DMS79 (cell line): ENCODE measurements at places on chromosomes 5 and 9.

- no peak for DNase-seq
These were observed 111.1 kb upstream of the DAPK1 start for GRCh38 chr9:87386490-87387025.

- no peak for DNase-seq
These were observed 10.9 kb upstream of the ZNF474 start for GRCh38 chr5:122118356-122118948.

DNA sequence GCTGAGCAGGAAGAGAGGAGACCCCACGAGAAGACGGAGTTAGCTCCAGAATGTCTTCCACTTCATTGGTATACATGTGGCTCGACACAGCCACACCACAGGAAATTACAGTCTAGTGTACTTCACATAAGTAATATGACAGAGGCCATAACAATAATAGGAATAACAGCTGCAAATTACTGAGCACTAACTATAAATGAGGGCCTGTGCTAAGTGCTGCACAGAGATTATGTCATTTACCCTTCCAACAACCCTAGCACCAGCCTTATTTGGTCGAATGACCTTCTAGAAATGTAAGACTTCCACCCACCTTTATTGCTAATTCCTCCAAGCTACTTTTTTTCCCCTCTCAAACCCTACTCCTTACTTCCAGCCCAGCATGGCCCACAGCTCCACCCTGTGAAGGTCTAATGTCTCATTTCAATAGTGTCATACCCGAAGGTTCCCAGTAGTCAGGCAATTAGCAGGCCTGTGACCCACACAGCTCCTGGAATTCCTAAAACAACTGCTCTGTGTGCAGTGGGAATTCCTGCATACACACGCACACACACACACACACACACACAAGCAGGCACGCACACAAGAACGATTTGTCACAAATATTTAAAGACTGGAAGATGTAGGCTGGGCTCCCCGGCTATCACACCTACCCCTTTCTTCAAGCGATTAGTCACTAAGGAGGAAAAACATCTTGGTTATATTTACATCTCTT, 134.5 kb downstream of the FRMD3 start:
- no peak for DNase-seq

- no peak for DNase-seq
These were observed 486.7 kb downstream of the RAB3C start for GRCh38 chr5:59069438-59070079.

- DNase-seq: no peak
These were observed 42.2 kb upstream of the MYO10 start for GRCh38 chr5:16978296-16978695.

DNA sequence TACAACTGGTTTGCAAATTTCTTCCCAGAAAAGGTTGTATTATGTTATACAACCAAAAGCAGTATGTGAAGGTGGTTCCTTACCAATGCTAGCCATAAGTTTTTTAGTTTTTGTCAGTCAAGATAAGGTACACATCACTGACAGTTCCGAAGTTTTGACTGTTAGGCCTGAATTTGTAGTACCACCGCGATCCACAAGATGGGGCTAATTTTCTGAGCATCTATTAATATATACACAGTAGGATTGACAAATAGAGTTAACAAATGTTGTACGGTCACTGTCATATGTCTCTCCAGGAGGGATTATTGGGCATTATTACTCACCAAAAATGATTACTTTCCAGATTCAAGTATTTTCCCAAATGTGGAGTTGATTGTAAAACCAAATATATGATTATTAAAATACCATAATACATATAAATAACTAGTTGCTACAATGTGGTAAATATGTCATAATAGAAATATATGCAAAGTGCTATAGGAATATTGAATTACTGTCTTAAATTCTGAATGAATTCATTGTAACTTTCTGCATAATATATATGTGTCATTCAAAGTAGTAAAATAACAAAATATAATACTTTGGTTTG, 28.4 kb upstream of the LRRC19 start:
- no peak for DNase-seq

- no peak for DNase-seq
These were observed 21.3 kb upstream of the KCNIP1 start for GRCh38 chr5:170482511-170482910.

DNA sequence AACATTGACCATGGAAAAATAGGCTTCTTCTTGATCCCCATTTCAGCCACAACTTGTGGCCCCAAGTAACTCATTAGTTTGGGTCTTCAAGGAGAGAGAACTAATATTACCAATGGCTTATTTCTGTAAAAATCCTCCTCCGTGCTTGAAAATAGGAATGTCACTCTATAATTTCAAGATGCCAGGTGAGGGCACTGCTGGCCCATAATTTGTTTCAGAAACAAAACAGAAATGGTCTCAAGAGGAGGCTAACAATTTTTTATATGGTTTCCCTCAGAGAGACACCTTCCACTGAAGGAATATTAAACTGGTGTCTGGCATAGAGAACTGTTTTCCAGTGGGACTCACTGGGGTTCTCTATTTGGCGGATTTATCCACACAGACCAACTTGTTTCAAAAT, 437.0 kb upstream of the TRPC7 start:
- peak; percentile 0 for DNase-seq

DNA sequence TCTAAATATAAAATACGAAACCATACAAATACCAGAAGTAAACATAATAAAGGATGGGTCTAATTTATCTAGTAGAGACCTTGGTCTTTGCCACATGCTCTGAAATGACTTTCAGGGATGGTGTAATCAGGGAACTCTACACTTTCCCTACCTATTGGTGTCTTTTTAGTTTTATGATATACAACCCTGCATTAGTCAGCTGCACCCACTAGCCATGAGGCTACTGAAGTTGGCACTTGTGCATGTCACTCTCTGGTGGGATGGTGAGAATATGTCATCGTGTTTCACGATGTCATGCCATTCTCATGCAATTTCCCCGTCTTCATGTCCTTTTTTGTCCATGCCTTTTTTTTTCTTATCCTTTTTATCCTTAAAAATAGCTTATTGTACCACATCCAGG, 234.9 kb upstream of the ACTBL2 start:
- DNase-seq: no peak

DNA sequence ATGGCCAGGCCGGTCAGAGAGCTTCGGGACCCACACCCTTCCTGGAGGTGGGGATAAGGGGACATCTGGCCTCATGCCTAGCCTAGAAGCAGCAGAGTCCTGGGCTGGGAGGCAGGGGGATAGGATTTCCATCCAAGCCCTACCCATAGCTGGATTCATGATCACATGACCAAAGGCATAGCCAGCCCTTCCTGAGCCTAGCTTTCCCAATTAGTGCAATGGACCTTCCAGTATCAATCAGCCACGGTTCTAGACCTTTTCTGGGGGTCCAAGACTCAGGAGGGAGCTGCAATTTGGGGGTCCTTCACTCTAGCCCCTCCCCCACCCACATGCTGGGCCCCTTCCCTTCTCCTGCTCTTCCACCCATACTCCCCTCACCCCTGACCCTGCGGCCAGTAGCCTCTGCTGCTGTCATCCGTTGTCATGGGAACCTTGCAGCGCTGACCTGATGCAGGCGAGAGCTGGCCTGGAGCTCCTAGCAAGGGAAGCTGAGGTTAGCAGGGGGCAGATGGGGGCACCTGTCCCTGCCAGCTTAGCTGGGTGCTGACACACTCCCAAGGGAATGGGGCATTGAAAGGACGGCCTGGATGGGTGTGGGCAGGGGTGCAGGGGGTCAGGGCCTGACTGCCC, 44.6 kb downstream of the CXXC5 start:
- no peak for DNase-seq

DNA sequence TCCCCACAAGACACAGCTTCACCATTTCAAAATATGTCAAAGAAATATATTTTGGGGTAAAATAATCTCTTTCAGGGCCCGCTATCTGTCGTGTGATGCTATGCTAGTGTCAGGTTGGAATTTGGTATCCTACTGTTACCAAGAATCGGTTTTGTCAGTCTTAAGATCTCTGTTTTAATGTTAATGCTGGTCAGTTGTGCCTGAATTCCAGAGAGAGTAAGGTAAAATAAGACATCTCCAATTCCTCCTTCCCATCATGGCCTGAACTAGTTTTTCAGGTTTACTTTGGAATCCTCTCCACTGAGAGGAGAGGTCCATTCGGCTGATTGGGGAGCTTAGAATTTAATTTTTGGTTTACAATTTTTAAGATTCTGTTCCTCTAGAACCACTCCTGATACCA, 10.4 kb upstream of the BTF3 start:
- DNase-seq: no peak

- no peak for DNase-seq
These were observed 145.8 kb downstream of the BARX1 start for GRCh38 chr9:93809204-93809940.

DNA sequence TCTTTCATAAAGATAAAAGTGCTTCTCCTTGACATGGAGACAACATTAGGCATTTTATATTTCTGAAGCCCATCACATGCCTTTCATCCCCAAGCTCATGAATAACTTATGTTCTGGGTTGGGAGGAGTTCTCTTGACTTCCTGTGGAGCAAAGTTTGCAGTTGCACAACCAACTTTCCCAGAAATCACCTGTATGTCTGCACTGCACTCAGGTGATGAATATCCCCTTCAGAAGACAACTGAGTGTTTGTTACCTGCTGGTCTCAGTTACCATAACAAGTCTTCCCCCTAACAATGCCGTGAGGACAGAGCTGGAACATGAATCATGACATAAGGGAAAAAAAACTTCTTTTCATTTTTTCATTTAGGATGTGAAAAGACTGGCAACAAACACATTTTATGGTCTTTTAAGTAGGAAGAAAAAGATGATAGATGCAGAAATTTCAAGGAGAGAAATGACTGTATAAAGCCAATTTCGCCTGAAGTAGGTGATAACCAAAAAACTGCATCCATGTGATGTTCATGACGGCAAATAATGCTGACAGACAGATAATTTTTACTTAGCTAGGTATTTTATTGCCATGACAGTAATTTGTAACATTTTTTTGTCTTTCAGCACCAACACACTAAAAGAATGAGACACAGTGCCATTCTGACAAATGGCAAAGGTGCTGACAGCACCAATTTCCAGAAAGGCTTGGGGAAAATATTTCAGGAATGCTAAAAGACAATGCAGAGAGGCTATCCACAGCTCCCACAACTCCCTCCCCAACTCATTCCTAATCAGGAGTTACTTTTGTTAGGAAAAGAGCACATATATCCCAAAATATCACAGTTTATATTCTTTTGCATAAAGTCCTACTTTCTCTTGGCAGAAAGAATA, 656.3 kb downstream of the PRELID2 start:
- DNase-seq: no peak

DNA sequence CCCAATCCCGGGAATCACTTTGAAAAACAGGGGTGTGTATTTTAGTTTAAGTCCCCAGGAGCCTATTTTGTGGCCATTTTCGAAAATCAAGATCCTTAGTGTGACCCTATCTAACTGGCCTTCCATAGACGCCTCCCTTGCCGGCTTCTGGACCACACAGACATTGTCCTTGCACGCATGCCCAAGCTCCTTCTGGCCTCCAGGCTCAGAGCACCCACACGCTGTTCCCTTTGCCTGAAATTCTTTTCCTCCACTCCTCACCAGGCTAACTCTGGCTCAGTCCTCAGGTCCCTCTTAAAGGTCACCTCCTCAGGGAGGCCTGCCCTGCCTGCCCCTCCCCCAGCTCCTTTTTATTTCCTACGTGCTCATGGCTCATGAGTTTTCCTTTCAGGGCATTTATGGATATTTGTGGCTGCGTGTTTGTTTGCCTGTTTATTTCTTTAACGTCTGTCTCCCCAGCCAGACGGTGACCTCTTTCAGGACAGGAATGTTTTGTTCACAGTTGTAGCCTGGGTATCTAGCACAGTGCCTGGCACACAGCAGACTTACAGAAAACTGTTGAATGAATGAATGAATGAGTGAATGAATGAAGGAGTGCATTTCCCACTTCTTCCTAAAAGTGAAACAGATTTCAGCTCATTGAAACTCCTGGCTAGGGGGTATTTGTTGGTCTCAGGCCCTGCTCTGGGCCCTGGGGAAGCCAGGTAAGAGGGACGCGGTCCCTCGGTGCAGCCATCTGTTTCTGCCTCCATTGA, 79.1 kb upstream of the IER5L start:
- no peak for DNase-seq

- DNase-seq: no peak
These were observed 163.6 kb downstream of the LRRC70 start for GRCh38 chr5:62742207-62742606.

DNA sequence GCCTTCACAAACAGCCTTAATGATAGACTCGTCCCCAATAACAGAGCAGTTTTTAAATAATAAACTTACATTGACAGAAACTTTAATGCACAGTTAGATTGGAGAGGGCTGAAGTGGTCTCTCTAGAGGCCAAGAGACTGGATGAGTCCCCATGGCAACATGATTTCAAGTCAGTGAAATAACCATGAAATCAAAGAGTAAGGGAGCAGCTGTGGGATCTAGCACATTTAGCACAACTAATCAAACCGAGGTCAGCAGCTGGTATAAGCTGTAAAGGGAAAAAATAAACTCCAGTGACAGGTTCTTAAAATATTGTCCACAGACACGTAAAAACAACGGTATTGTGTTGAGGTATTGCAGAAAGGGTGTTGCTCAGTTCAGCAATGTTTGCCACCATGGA, 916.6 kb downstream of the DNAH5 start:
- DNase-seq: no peak

- no peak for DNase-seq
These were observed 60.7 kb downstream of the MED27 start for GRCh38 chr9:132018957-132019405.

GRCh38 chr9:16645970-16646369, 224.5 kb downstream of the BNC2 start:
- no peak for DNase-seq

DNA sequence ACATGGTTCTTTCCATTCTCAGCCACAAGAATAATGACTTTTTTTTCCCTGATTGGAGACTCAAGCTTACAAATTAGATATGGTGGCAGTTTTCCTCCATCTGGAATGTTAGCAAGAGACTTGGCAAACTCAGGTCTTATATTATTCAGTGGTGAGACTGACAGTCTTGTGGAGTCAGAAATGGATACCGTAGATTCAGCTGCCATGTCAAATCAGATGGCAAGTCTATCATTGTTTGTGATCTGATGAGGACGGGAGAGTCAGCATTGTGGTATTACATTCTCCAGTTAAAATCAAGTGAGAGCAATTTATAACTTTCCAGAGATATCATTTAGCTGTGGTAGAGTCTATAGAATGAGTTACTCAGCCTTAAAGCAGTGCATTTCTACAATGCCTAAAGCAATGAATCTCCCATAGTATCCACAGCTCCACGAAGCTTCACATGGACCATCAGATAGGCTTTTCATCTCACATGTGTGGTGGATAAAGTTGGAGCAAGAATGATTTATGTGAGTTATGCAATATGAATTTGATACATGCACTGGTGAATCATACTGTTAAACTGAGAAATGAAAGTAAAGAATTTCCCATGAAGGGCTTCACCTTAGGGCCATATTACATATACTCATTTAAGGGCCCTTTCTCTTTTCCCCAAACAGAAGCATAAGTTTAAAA, 430.6 kb downstream of the ZNF608 start:
- DNase-seq: no peak

DNA sequence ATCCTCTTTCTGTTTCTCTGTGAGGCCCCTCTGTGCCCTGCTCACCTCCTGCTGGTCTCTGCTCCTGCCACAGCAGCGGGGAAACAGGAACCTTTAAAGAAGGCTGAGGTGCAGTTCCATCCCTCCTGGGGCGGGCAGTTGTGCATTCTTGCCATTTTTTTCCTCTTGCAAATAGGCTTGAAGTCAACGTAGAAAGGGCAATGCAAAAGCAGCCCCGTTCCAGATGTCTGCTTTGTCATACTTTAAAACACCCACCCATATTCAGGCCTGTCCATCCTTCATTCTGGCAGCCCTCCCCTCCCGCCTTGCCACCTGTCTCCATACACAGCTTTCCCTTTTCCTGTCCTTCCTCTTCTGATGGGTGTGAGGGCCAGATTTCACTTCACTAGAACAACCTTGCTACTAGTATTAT, 65.4 kb upstream of the KLF9 start:
- no peak for DNase-seq
